Muscle of back (tissue), 13 donors: ENCODE measurements at places on chromosomes 1 and 21. TPM values are rescaled to one million over a fixed set of nuclear protein-coding genes. Genes with fewer than 3 reads are reported as not detected.
A peak's percentile ranks its signal among the peaks of the same experiment; 100 is the strongest.

The F13B gene
- polyA plus RNA-seq = 0.13 TPM

DNA sequence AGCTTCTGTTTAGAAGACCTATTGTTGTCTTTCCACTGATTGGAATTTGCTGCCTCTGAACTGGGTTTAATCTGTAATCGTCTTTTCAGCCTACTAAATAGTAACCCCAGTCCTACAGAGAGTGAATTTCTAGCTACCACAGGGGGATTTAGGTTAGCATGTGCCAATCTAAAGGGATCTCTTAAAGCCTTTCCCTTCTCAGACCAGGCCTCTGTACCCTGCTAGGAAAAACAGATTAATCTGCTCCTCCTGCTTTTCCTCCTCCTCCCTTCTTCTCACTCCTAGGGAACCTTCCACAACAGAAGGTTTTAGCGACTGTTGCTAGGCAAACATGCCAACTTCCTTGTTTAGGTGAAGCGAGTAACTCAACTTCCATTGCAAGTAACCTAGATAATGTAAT, 1.3 kb upstream of the RC3H1 start:
- peak; percentile 74 for DNase-seq

GRCh38 chr1:200373811-200374231, 36.0 kb downstream of the ZNF281 start:
- no peak for DNase-seq

DNA sequence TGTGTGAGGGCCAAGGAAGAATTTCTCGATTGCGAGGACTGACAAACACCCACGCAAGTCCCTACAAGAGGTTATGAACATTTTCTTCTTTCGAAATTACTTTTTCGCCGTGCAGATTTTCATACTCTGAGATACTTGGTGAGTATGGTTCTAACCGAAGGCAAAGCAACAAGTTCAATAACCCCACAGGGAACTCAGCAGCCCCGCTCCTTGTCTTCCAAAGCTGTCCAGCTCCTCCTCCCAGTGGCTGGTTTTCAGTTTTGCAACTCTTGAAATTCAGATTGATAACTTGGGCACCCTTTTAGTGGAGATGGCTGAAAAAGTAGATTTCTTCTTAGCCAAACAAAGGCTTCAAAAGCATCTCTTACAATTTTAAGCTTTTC, 154.4 kb downstream of the SETD4 start:
- no peak for DNase-seq

DNA sequence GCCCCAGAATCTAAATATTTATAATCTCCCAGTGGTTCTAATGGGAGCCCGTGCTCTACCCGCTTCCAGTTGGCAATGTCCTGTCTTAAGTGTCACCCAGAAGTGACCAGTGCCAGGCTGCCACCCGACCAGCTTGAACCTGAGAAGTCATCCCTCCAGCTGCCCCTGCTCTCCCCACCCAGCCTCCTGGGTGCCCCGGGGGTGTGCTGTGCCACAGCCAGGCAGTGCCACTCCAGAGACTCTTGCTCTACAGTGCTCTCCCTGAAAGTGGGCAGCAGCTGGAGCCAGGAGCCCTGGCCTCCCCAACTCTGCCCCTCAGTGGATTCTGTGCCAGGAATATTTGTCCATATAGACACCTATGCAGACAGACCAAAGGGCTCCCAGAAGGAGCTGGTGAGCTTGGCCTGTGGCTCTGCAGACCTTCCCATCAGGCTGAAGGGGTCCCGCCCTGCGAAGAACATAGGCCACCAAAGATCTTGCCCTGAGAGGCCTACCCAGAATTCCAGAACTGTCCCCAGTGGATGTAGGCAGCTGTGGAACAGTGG, 9.0 kb upstream of the EPS8L3 start:
- DNase-seq = no peak

GRCh38 chr1:30253807-30254440, 469.5 kb downstream of the MATN1 start:
- no peak for DNase-seq

- DNase-seq = no peak
These were observed 354.3 kb downstream of the SRGAP2C start for GRCh38 chr1:121538943-121539575.

- DNase-seq = no peak
These were observed 132.0 kb downstream of the MAP3K21 start for GRCh38 chr1:233459470-233459945.

- no peak for DNase-seq
These were observed 2.5 kb upstream of the PLEKHM2 start for GRCh38 chr1:15681349-15682292.
